NCI-H460 (cell line): ENCODE measurements at places on chromosomes 6 and 20. TPM values are rescaled to one million over a fixed set of nuclear protein-coding genes. Genes with fewer than 3 reads are reported as not detected.

GRCh38 chr20:53177687-53178086, 205.5 kb downstream of the TSHZ2 start:
- no peak for DNase-seq

DNA sequence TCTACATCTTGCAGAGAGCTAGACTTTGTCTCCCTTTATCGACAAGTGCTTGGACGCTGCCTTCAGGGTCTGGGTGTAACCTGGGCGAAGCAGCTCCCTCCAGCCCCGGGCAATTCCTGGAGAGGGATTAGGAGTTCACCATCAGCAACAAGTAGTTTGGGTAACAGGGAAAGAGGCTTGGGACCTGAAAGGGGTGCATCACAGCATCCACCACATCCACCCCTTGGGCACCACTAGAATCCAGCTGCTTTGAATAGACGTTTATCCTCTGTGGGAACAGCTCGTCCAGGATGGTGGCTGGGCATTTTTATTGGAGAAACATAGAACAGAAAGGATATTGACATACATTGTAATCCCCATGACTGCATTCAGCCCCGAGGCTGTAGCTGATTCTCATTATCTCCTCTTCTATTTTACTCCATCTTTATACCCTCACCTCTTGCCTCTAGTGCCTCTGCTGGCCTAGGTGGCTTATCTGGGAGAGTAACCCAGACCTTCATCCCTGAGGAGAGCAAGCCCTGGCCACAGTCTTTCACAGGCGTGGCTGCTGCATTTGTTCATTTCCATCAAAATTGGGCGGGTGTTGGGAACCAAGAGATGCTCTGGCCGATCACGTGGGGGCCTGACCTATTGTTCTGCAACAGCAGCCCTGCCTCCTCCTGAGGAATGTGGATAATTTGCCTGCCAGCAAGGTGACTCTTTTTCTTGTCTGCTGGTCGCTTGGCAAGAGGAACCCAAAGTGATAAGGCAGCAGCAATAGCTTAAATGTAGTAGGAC, 109.2 kb upstream of the RALGAPA2 start:
- DNase-seq = no peak

GPR6 gene
- total RNA-seq = not detected in 2 replicates

DNA sequence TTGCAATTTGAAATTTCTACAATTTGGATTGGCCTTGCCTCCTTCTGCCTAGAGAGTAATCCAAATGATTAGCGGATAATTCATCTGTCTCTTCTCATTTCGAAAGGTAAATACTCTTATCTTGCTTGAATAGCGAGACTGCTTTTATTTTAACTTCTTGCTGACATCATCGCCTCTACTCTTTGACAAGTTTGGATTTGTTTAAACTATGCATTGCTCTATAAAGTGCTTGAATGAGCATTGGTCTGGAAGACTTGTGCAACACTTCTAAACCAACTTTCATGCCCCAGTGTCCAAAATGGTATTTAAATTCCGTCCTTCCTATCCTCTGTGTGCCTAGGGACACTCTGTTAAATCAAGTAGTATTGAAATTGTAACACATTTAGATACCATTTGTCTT, 384.1 kb upstream of the SLC35B3 start:
- DNase-seq = no peak

FAM83C gene
- not detected in 2 replicates for total RNA-seq
